GM13976 (cell line): ENCODE measurements at places on chromosomes 3 and 15.

DNA sequence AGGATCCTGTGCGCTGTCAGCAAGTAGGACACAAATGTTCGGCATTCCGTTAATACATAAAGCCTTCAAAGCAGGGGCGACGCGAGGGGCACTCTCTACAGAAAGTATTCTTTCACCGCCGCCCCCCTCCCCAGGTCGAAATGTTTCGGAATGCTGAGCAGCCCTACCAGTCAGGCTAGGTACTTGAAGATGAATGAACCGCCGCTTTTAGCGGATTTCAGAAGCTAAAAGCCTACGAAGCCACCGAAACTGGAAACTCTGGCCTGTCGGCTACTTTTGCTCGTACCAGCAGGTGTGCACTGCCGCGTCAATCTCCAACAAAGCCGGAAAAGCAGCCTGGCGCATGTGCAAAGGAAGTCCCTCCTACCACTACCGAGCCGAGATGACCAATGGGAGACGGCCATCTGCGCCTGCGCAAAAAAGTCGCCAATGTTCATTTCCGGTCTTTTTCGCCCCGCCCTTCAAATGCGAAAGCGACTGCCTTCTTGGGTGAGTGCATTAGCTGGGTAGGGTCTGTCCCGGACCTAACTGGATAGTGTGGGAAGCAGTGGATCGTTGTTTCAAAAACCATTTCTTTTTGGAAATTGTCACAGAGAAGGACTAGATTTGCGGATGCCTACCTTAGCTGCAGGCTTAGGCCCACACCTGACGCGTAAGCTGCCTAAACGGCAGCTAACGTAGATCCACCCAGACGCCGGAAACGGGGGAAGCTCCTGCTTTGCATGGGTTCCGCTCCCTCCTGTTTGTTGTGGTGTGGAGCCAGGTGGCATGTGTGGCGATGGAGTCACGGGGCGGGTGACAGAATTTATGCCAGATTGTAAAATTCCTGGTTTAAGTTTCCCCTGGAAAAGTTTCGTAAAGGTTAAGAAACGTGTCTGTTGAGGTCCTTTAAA lies at the start of gene WDR5B:
Gene WDR5B (minus strand): TSS at position 301 of the 893 bp plus-strand sequence. CDS start 534 bp downstream, outside the sequence.
- peak; percentile 93 for DNase-seq

GRCh38 chr15:49370782-49371181 lies 52.3 kb upstream of the FGF7 start:
- no peak for DNase-seq

DNA sequence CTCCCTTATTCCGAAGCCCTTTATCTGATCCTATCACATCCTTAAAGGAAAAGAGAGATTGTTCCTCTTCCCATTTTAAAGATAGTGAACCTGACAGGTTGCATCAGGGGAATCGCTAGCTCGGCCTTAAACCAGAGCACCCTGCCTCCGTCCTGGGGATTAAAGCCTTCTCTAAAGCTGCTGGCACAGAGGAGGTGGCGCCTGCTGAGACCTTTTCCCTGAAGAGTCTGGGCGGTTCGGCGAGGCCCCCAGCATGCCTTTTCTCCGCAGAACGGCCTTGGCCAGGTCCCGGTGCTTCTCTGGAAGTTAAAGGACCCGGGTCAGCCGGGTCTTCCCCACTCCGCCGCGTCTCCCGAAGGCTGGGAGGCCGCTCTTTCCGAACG lies 593 bp downstream of the FAM219B start:
- DNase-seq = no peak

GRCh38 chr3:101216710-101217465 lies 103.5 kb downstream of the IMPG2 start:
- DNase-seq = no peak

DNA sequence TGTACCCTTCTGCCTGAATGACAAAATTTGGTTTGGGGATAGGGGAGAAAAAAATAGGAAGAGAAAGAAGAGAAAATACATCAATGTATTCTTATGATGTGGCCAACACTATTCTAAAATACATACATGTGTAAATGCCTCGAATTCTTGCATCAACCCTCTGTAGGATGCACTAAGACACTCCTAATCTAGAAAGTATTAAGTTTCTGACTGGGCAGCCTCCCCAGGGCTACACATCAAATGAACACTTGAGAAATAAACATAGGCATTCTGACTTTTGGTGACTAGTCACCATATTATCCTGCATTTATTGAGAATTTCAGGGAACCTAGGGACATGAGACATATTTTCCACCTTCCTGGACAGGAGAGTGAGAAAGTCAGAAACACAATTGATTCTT lies 109.2 kb downstream of the CPNE4 start:
- DNase-seq = no peak

DNA sequence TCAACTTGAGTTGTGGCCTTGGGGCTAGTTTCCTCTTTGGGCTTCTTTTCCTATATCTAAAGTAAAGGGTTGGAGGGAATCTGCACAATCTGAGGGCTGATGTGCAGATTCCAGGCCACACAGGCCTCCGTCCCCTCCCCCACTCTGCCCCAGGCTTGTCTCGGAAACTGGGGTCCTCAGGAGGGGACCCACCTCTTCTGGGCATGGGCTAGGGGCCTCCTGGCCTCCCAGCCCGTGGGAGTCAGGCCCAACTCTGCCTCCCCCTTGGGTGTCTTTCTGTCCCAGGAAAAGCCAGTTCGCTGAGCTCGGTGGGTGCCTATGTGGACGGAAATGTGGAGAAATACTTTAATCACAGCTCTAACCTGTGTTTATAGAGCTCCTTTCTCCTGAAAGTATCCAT lies 4.8 kb downstream of the SMAD6 start:
- no peak for DNase-seq

DNA sequence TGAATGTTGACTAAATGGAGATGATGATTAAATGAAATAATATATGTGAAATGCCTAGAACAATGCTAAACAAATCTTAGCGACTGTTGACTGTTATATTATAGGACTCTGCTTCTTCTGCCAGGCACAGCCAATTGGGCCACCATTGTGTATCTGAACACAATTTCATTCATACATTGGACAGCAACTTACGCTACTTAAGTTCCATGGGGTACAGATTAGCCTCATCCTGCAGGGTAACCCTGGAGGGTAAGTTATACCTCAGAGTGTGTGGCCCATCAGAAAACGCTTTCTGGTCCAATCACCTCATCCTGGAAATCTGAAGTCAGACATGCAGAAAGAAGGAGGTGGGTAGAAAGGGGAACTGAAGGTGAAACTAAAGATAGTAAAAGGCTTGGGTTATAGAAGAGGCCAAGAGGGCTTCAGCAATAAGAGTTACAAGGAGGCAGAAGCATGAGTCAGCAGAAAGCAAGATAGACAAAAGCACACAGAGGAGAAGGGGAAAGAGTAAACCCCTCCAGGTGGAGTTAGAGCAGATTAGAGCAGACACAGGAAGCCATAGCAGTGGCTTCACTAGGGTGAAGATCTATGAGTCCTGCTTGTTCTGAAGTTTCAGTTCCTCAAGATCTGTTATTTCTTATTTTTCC lies 119.3 kb upstream of the SLC24A5 start:
- DNase-seq = peak; percentile 32

DNA sequence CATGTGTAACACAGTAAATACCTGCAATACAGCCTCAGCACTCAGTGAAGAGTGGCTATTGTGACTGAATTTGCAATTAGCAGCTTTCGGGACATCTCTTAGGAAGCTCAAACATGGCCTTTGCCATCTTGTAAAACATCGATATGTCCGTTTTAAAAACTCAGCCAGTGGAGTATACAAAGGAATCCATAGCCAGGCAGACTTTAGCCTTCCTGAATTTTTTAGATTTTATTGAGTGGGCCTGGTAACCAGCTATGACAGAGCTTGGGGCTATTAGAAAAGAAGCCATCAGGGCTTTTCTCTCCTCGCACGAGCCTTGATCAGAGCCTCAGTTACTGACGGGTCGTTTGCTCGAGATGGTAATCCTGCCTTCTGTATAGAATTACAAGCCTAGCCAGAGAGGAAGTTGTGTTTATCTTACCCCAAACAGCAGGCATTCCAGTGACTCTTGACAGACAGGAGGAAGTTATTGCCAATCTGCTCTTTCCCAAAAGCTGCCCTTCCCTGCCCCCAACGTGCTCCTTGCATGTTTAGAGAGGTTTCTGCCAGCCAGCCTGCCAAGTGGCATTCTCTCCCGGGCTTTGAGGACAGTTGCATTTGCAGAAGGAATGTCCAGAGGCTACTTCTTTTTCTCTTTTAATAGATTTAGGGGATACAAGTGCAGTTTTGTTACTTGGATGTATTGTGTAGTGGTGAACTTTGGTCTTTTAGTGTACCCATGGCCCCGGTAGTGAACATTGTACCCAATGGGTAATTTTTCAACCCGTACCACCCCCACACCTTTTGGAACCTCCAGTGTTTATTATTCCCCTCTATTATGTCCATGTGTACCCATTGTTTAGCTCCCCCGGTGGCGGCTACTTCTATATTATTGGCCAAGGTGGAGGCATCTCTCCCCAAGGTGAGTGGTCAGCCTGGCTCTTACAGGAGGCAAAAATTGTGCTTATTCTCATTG lies 40.6 kb downstream of the ITPR1 start:
- DNase-seq = no peak

GRCh38 chr3:53103397-53104296 lies 26.6 kb downstream of the RFT1 start:
- DNase-seq = no peak

DNA sequence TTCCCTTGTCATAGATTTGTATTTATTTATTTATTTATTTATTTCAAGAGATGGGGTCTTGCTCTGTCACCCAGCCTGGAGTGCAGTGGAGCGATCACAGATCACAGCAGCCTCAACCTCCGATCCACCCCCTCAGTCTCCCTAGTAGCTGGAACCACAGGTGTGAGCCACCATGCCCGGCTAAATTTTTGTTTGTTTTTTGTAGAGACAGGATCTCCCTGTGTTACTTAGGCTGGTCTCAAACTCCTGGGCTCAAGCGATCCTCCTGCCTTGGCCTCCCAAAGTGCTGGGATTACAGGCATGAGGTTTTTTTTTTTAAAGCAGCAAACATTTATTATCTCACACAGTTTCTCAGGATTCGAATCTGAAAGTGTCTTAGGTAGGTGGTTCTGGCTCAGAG lies 2.5 kb downstream of the TTBK2 start:
- DNase-seq = no peak

DNA sequence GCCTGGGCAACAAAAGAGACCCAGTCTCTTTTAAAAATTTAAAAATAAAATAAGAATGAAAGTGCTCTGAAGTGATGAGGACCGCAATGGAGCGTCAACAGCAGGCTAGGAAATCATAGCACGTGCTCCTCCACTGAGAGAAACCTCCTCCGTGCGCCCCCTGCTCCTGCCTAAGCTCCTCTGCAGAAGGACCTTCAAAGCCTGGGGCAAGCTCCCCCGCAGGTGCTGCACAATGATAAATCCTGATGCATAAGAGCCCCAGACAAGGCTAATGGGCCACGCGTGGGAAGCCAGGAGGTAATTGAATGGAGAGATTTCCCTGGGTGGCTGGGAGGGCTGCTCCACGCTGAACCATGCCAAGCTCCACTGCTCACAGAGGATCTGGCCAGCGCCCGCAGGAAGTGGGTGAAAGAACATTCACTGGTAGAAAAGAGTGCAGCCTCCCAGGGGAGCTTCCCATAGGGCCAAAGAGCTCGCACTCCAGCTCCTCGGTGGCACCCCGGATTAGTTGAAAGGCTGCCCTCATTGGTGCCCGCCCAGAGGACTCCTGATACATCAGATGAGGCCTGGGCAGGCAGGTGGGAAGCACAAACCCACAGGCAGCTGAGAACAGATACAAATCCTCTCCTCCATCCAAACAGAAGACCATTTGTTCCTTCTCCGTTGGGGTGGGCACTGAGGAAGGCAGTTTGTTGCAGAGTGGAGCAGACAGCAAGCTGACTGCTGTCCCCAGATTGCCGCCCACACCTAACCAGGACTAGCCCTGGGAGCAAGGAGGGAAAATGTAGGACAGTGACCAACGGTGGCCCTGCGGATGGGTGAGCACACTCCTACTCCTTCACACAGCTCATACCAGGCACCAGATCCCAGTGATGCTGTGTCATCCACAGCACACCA lies 52.5 kb downstream of the CPN2 start:
- DNase-seq = no peak

GRCh38 chr3:193822492-193823212 lies 229.6 kb downstream of the OPA1 start:
- no peak for DNase-seq

GRCh38 chr3:31917303-31918005 lies 63.6 kb downstream of the OSBPL10 start:
- DNase-seq = no peak

DNA sequence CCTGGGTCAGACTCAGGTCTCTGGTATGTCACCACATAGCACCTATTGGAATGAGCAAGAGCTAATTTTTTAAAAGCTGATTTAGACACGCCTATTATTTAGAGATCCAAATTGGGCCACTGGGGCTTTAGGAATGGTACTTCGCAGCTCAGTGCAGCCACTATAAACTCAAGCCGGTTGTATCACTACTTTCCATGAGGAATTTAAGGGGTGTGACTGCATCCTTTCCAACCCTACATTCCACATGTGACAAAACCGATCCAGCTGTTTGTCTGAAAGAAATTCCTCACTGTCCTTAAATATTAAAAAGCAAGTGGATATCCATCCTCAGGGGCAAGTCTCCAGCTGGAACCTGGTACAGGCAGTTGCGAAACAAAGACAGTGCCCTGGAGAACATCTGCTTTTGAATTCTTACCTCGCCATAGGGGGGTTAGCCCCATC lies 12.8 kb downstream of the VGLL3 start:
- no peak for DNase-seq

GRCh38 chr3:141269961-141270360 lies 38.3 kb downstream of the PXYLP1 start:
- no peak for DNase-seq

DNA sequence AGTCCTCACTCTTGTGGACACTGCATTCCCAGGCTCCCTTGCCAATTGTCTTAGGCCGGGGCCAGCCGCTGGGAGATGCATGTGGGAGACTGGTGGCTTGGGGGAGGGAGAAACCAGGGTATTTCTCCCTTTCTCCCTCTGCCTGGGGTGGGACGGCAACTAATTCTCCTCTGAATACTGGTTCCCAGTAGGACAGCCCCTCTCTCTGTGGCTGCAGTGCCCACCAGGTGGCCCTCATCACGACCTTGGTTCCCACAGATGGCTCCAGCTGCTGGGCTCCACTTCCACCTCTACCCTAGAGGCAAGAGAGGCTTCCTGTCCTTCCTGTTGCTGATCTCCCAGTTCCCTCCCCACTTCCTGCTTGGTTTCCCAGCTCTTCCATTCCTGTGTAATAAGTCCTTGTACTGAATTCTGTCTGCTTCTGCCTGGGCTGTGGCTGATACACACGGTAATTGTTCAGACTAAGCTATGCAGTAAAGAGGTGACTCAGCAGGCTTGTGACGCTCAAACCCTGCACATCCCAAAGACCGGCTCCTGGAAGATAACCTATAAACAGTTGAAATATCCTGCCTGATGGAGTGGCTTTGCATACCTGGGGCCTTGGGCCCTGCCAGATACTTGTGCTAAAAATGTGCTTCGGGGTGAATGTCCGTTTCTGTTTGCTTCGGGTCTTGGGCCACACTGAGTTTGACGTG lies 20.4 kb upstream of the COPG1 start:
- DNase-seq = no peak

DNA sequence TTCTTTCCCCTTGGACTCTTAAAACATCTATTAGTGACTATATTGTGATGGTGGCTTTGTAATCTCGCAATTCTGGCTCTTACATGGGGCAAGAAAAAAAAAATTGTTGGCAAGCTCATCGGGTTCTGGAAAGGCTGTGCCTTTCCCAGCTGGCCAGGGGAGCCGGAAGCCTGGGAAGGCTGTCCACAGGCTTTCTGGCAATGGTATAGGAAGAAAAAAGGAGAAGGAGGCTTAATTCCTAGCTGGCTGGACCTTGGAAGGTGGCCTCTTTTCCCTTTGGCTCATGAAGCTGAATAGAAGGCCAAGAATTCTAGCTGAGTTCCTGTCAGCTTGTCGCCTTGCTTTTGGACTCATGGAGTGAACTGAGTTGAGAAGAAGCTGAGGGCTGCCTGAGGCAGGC lies 243.5 kb upstream of the SEMA6D start:
- DNase-seq = no peak
